Nasal cavity respiratory epithelium epithelial cell of viscerocranial mucosa (primary cell): ENCODE measurements at places on chromosomes 7 and 10. TPM values are rescaled to one million over a fixed set of nuclear protein-coding genes. Genes with fewer than 3 reads are reported as not detected.

CCNY gene
- 59.4 and 66.3 TPM in 2 replicates for total RNA-seq

ADCY1 gene
- 0.68 and 5.1 TPM in 2 replicates for total RNA-seq

AMPH gene
- total RNA-seq = not detected in 2 replicates

RAMP3 gene
- total RNA-seq = not detected in 2 replicates

RBP3 gene
- not detected in 2 replicates for total RNA-seq
